Left kidney (tissue), 8 donors: ENCODE measurements at places on chromosomes 7 and 10. TPM values are rescaled to one million over a fixed set of nuclear protein-coding genes. Genes with fewer than 3 reads are reported as not detected.

DNA sequence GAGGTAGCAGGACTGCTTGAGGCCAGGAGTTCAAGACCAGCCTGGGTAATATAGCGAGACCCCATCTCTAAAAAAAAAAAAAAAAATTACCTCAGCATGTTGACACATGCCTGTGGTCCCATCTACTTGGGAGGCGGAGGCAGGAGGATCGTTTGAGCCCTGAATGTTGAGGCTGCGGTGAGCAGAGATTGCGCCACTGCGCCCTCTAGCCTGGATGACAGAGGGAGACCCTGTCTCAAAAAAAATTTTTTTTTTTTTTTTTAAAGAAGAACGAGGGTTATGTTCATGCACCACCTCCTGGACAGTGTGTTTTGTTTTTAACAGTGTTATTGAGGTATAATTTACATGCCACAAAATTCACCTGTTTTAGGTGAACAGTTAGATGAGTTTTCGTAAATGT lies 51.1 kb upstream of the SEPHS1 start:
- DNase-seq: no peak

- DNase-seq: no peak
Observed at GRCh38 chr10:72285972-72286521, 12.3 kb downstream of the DDIT4 start.

- no peak for DNase-seq
Observed at GRCh38 chr10:69577268-69578232, 4.3 kb upstream of the NEUROG3 start.

- DNase-seq: peak; percentile 74
Observed at GRCh38 chr7:116671681-116672595, at the start of gene MET. TSS of gene MET (plus strand) at chr7:116672196. CDS start at chr7:116699085, 26,889 bp downstream.

- no peak for DNase-seq
Observed at GRCh38 chr7:83849131-83849530, 200.2 kb upstream of the SEMA3E start.

Gene HOXA2
- polyA plus RNA-seq: 13.9 TPM

DNA sequence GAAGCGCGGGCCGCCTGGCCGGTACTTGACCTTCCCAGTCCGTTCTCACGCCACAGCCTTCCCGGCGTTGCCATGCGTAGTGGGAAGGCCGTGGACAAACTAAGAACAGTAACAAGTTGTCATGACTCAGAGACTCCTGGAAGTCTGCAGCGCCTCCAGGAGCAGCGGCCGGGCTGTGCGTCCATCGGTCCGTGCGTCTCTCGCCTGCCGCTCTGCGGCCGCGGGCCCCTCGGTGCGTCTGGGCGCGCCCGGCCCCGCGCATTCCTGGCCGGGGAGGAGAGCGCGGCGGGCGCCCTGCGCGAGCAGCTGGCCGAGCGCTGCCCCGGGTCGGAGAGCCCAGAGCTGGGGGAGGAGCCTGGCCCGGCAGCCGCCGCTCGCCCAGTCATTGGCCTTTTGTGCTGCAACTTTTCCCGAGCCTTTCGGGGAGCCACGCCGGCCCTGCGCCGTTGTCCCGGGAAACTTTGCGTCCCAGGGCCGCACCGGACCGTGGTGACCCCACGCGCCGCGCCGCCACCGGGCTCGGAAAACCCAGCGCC lies 123.7 kb downstream of the TACC2 start:
- peak; percentile 85 for DNase-seq

Gene NUTM2A
- polyA plus RNA-seq: 3.6 TPM

Gene NUTM2E
- polyA plus RNA-seq: 0.18 TPM

Gene PCLO
- 14.5 TPM for polyA plus RNA-seq

DNA sequence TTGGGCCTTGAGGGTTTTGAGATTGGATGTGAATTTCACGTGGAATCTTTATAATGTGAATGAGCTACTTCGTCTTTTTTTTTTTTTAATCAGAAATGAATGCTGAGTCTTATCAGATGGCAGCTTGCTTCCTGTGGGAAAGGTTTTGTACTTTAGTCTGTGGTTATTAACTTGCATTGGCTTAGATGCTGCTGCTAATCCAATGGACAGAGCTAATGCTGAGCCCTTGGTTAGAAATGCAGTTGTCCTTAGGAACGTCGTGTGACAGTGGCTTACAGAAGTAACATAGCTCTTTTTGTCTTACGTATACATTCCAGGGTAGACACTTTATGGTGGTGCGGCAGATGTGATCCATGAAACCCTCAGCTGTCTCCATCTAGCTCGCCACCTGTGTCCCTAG lies 32.8 kb downstream of the ADCY1 start:
- DNase-seq: no peak

Gene LRRD1
- polyA plus RNA-seq: 0.75 TPM

Gene PITRM1
- 86.1 TPM for polyA plus RNA-seq

DNA sequence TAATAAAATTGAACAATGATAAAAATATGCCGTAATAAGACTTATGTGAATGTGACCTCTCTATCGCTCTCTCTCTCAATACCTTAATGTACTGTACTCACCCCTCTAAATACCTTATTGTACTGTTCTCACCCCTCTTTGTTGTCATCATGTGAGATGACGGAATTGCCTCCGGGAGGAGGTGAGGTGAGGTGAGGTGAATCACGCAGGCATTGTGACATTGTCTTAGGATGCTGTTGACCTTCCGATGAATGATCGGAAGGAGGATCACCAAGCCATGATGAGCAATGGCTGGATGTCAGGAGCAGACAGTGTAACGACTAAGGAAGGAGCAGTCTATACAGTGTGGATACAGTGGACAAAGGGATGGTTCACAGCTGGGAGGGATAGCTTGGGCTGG lies 87.4 kb upstream of the FAM20C start:
- no peak for DNase-seq

GRCh38 chr10:116697816-116698215 lies 44.5 kb downstream of the HSPA12A start:
- DNase-seq: no peak

DNA sequence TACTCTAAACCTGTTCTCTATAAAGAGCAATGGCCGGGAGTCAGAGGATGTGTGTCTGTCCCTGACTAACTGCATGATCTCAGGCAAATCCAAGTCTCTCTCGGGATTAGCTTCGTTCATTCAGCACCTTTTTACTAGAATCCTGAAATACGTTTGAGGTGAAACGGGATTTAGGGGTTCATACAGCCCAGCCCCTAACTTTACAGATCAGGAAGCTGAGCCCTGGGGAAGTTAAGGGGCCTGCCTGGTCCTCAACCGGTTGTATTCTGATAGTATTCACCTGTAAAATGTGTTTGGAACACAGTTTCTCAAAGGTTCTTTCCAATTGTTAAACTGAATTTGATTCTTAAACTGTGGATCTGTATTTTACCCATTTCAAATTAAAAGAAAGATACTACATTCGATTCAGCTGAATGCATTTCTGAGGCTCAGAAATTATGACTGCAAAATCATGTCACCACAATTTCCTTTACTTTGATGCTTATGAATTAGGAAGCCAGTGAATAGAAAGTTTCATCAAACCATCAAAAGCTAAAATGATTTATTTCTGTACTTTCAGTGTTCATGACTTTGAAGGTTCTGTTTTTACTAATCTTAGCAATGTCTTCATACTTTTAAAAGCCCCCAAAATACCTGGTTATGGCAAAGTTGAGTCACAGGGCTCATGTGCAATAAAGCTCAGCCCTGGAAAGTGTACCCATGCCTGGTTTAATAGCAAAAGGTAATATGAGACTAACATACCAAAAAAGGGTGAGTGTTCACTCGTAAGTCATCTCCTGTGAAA lies 28.9 kb upstream of the EZH2 start:
- no peak for DNase-seq

Gene ADCY1
- polyA plus RNA-seq: 3.1 TPM

- no peak for DNase-seq
Observed at GRCh38 chr10:34826221-34826620, 11.1 kb upstream of the PARD3 start.

GRCh38 chr10:129780901-129781795 lies 182.9 kb downstream of the EBF3 start:
- no peak for DNase-seq

GRCh38 chr10:67779465-67780203 lies 58.4 kb downstream of the DNAJC12 start:
- DNase-seq: peak; percentile 80

Gene SLC26A4
- polyA plus RNA-seq: 3.7 TPM

Gene TEX36
- polyA plus RNA-seq: not detected

DNA sequence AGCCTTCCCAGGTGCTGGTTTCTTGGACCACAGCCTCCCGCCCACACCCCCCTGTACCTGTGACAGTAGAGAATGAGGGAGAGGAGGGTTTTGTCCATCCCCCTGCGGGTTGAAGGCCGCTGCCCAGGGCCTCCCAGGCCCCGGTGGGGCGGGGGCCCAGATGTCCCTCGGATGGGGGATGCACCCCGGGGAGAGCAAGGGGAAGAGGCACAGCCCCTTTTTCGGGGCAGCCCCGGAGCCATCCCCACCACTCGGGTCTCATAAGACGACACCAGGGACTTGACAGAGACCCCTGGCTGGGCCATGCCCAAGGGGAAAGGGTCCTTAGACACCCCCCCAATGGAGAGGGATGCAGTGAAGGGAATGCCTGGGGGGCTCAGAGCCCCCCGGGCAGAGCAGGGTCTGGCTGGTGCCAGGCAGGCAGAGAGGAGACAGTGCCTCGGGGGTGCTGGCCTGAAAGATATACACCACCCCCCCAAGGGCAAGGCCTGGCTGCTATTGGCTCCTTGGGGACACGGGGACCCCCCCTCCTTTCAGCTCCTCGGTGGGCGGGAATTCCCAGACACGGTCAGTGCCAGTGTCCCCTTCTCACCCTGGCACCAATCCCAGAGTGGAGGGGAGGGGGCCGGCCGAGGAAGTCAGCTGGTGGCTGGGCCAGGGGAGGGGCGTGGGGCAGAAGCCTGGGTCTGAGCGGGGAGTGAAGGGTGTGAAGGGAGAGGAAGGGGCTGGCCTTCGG lies 3.7 kb upstream of the SPACDR start:
- DNase-seq: no peak

GRCh38 chr7:25795824-25796235 lies 356.2 kb upstream of the NFE2L3 start:
- no peak for DNase-seq
